ENCODE measurements at places on chromosomes 5 and 9.

GRCh38 chr5:74262544-74263207 is 377.9 kb downstream of the ENC1 start:
- DNase-seq, result no peak

DNA sequence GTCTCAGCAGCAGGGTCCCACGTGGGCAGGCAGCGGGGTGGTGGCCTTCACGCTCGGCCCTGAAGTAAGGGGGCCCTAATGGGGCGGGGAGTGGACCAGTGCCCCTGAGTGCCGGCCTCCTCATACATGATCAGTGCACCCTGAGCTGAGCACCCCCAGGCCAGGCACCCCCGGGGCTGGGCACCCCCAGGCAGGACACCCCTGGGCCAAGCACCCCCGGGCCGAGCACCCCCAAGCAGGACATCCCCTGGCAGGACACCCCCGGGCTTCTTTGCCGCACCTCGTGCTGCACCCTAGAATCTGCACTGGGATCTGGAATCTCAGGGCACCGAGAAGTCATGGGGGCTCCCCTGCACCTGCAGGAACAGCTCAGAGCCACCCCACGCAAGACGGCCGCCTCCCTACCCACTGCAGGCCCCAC is 51.4 kb downstream of the EXD3 start:
- no peak for DNase-seq

DNA sequence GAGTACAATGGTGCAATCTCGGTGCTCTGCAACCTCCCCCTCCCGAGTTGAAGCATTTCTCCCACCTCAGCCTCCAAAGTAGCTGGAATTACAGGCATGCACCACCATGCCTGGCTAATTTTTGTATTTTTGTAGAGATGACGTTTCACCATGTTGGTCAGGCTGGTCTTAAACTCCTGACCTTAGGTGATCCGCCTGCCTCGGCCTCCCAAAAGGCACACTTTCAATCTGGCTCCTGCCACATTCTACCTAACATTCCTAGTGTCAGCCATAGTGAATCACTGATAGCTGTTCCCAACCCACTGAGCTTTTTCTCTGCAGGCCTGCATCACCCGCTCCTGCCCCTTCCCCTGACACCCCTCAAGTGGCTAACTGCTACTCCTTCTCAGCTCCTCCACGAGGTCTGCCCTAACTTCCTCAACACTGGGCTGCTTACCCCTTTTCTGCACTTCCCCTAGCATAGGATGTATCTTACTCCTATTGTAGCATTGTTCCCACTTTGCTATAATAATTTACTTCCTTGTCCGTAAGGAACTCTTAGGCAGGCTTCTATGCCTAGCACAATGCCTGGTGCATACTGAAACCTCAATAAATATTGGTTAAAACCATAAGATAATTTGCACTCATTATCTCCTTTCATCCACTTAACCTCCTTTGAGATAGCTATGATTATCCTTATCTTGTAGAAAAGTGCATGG is 42.0 kb upstream of the LIFR start:
- no peak for DNase-seq

DNA sequence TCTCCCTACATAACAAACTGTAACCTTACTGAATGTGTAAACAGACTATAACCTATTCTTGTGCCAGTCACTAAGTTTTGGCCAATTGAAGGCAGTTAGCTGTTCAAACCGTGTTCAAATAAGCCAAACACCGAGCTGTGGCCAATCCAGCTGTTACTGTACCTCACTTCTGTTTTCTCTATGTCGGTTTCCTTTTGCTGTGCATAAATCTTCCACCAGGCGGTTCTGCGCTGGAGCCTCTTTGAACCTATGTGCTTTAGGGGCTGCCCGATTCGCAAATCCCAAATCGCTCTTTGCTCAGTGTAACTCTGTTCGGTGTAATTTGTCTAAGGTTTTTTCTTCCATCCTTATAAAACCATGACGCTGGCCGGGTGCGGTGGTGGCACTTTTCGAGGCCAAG is 31.8 kb downstream of the F2R start:
- DNase-seq, result no peak

- no peak for DNase-seq
Observed at GRCh38 chr9:7828334-7828733, 28.8 kb upstream of the DMAC1 start.

DNA sequence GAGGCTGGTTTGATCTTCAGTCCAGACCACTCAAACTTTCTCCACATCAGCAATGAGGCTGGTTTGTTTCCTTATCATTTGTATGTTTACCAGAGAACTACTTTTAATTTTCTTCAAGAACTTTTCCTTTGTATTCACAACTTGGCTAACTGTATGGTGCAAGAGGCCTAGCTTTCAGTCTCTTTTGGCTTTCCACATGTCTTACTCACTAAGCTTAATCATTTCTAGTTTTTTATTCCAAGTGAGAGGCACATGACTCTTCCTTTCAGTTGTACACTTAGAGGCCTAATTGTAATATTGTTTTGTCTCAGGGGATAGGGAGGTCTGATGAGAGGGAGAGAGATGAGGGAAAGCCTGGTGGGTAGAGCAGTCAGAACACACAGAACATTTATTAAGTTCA is 554.0 kb upstream of the ARRDC3 start:
- no peak for DNase-seq

- no peak for DNase-seq
Observed at GRCh38 chr5:129094924-129095899, 663 bp downstream of the ISOC1 start.

GRCh38 chr5:72107901-72108201 is 576 bp downstream of the MAP1B start:
- DNase-seq, result no peak

DNA sequence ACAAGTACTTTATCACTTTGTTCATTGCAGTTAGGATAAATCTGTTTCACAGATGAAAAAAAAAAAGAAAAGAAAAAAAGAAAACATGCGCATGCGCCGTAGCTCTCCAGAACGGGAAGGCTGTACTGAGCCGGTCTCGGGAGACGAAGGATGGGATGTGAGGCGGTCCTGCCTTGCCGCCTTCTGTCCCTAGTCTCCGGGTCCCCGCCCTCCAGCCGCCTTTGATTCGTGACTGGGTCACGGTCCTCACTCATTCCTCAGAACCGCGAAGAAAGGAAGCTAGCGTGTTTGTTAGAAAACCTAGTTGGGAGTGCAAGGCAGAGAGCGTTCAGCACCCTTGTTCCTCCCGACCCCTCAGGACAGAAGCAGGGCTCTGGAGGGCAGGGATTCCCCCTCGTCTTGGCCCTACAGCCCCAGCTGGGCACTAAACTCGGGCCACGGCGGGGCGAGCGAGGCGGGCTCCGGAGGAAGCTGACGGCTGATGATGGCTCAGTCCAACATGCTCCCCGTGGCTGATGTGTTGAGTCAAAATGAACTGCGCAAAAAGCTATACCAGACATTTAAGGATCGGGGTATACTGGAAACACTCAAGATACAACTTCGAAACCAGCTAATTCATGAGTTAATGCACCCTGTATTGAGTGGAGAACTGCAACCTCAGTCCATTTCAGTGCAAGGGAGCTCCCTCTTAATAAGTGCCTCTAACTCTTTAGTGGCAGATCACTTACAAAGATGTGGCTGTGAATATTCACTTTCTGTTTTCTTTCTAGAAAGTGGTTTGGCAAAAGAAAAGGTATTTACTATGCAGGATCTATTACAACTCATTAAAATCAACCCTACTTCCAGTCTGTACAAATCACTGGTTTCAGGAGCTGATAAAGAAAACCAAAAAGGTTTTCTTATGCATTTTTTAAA is 40.0 kb downstream of the CPLANE1 start:
- no peak for DNase-seq

DNA sequence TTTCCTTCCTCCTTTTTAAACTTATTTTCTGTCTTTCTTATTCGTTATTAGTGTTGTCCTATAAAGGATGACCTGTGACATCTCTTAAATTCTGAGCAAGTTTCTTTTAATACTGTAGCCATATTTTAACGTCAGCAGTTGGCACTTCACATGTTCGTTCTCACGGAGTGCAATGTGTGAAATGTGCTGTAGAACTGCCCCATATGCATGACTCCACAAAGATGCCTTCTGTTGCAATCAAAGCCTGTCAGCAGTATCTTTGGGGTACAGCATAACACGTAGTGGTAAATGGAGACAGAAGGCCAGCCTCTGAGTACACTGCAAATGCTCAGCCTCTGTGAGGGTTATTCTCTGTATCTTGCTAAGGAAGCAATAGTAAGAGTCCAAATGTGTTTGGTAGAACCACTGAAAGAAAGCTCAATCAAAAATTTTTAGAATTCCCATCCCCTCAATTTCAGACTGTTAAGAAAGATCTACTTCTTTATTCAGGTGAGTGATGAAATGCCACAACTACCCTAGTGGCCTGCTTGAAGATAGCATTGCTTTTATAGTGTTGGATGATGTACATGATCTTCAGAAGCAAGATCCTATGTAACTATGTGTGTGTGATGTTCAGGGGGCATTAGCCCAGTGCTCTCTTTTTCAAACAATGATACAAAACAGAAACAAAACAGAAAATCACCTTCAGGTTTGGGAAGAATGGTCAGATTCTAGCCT is 277.7 kb downstream of the TMEM167A start:
- DNase-seq, result no peak

DNA sequence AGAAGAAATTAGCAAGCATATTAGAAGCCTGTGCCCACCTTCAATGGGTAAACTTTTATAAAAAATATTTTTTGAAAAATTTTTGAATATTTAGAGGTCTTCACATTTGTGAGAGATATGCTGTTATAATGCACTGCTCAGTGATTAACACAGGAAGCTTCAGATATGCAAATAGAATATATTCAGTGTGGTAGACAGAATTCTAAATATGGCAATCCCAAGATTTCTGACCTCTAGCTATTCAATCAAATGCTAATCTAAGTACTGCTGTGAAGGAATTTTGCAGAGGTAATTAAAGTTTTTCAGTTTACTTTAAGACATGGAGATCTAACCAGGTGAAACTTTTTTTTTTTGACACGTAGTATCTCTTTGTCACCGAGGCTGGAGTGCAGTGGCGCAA is 103.5 kb downstream of the ADAMTS19 start:
- no peak for DNase-seq

DNA sequence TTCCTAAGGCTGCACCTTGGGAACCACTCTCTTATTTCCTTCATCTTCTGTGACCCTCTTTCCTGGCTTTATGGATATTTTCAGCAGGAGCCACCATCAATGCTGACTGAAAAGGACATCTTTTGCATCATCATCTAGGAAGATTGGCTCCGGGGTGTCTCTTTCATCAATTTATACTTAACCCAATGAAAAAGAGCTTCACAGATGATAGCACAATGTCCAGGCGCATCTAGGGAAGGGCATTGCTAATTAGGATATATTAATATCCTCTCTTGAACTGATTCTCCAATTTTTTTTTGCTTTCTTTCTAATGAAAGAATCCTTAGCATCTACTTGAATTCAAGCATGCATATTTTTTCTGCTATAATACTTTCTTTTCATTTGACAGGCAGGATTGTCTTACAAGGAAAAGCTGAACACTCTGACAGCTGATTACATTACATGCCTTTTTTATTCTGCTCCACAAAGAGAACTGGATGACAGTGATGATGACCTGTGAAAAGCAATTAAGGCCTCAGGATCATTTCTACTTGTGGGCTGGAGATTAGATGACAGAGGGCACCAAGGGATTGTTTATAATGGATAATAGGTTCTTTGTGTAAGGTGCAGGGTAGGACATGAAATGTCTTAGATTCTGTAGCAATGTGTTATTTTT is 60.2 kb downstream of the PCSK1 start:
- DNase-seq, result no peak

GRCh38 chr5:66527478-66528035 is 68.6 kb upstream of the MAST4 start:
- no peak for DNase-seq

DNA sequence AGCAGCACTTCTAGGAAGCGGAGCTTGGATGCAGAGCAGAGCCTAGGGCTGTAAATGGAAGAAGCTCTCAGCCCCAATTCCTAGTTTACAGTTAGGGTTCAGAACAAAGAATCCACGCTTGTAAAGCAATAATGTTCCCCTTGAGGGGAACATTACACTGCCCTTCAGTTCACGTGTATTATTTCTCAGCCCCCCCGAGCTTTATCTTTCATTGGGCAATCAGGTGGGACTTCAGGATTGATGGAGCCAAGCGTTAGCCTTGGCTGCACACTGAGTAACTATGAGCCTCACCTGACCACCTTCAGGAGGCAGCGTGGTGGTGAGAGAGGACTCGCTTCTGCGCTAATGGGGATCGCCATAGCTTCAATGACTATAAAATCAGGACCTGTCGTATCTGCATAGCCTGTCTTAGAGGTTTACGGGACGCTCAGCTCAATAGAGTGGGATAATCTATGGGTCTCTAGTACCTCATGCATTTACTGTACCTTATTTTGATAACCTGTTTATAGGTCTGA is 157.0 kb upstream of the RASEF start:
- no peak for DNase-seq

- no peak for DNase-seq
Observed at GRCh38 chr5:78243639-78244038, 50.9 kb downstream of the AP3B1 start.

- DNase-seq, result no peak
Observed at GRCh38 chr5:159301466-159301865, 28.8 kb downstream of the IL12B start.

DNA sequence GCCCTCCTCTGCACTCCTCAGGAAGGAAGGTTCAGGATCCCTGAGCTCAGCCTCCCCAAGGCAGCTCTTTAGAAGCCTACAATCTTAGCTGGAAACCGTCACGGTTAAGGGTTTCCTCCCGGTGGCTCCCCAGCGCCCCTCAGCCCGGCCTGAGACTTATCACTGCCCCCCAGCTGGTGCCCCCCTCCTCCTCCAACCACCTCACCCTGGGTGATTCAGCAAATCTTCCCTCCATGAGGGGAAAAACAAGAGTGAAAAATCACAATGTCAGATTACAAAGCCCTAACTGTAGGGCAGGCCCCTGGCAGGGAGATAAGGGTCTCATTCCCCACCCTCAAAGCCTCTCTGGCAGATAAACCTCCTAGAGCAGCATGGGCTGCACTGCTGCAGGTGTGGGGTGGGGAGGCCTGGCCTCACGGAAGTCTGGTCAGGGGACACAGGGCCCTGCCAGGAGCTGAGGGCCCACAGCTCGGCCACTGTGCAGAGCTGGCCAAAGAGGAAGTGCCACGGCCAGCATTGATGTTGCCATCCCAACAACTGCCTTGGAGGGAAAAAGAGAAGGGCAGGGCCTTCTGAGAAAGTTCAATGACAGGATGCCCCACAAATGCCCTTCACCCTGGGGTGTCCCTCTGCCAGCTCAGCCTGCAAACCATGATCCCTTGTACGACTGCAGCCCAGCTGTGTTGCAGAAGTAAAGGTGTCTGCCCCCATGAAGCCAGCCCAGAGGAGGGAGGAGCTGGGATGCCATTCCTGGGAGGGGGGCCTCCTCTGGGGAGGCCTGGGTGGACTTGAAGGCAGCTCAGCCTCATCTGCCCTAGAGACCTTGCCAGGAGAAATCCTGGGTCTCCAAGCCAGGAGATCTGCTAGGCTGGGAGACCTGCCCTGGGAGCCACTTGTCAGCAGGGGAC is 25.9 kb downstream of the GFI1B start:
- DNase-seq, result no peak

All from D721Med (cell line).